ENCODE measurements at places on chromosomes 1 and 21.

- no peak for DNase-seq
These were observed 154.7 kb downstream of the RUNX1 start for GRCh38 chr21:34894401-34894800.

DNA sequence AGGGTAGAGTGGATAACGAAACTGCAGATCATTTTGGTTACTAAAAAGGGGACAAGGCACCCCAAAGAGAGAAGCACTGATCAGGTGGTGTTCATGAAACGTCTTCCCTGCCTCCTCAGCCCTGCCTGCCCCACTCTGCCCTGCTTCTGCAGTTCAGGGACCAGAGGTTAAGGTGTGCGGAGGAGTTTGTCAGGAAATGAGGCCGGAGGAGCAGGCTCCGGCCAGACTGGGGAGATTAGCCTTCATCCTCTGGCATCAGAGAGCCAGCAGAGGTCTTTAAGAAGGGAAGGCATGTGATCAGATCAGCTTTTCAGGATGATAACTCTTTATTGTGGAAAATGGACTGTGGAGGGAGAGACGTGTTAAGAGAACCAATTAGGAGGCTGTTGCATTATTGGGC, 291.9 kb upstream of the NR5A2 start:
- no peak for DNase-seq

DNA sequence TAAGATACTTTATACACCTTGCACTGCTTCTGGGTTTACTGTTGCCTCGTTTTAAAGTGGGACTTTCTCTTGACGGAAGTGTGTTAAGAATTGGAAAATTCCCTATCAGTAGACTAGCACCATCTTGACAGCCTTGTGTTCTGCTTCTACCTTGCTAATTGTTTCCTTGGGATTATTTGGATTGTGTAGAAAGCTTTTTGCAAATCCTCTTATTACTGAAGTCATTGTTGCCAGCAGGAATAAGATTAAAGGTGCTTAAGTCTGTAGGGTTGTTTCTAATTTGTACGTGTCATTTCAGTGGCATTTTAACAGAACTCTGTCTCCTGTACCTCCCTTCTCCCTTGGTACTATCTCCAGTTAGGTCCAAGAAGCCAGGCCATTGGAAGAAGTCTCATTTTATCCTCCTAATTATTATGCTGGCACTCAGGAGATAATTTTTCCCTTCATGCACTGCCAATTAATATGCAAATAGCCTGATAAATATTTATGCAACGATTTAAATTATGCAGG, 107.7 kb downstream of the POU2F1 start:
- no peak for DNase-seq

- DNase-seq = no peak
These were observed 34.5 kb downstream of the PROX1 start for GRCh38 chr1:214022229-214022791.

Measured in cerebellar nuclear complex (tissue), 1 donor.